ENCODE measurements at places on chromosomes 5 and 9.
A peak's percentile ranks its signal among the peaks of the same experiment; 100 is the strongest.

DNA sequence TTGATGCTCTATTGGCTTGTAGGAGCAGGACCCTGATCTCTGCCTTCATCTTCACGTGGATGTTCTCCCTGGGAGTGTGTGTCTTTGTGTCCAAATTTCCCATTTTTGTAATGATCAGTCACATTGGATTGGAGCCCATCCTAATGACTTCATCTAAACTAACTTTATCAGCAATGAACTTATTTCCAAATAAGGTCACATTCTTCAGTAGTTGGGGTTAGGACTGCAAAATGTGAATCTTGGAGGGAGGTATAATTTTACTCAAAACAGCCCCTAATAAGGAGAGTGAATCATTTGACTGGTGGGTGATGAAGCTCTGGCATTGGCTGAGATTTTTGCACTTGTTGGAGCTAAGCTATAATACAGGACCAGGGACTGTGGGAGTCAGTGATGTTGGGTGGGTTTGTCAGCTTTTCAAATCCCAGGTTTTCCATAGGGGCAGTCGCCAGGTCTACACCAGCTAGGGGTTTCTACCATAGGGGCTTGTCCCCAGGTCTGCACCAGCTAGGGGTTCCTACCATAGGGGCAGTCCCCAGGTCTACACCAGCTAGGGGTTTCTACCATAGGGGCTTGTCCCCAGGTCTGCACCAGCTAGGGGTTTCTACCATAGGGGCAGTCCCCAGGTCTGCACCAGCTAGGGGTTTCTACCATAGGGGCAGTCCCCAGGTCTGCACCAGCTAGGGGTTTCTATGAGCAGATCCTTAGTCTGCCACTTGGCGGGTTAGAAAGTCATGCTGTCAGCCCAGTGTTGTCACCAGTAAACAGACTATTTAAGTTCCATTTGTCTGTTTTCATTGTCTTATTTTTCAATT lies 382.6 kb upstream of the DAP start:
- DNase-seq: peak; percentile 13

GRCh38 chr9:110923601-110924000 lies 114.7 kb downstream of the LPAR1 start:
- peak; percentile 73 for DNase-seq

- no peak for DNase-seq
Observed at GRCh38 chr5:163260961-163261360, 176.4 kb upstream of the CCNG1 start.

- DNase-seq: no peak
Observed at GRCh38 chr9:89760123-89760522, 155.3 kb downstream of the GADD45G start.

- DNase-seq: peak; percentile 93
Observed at GRCh38 chr5:42994555-42995359, 45.4 kb downstream of the ANXA2R start.

GRCh38 chr9:97475059-97475458 lies 26.4 kb upstream of the TMOD1 start:
- peak; percentile 13 for DNase-seq

DNA sequence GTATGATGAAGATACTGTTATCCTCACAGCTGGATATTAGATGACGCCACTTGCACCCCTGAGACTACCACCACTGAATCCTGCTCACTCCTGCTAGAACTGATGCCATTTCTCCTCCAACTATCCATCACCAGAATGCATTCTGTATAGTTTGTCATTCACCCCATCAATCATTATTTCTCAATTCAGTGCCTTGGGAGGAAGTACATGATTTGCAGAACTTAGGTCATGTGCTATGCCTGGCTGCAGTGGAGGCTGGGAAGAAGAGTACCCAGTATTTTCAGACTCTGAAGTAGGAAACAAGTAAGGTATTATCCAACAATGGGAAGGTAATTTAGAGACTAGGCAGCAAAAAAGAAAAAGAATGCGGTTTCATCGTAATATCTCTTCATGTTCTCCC lies 26.2 kb upstream of the HSD17B4 start:
- no peak for DNase-seq

GRCh38 chr5:170584450-170585058 lies 80.7 kb downstream of the KCNIP1 start:
- no peak for DNase-seq

- DNase-seq: no peak
Observed at GRCh38 chr5:115766608-115767007, 49.9 kb downstream of the CDO1 start.

DNA sequence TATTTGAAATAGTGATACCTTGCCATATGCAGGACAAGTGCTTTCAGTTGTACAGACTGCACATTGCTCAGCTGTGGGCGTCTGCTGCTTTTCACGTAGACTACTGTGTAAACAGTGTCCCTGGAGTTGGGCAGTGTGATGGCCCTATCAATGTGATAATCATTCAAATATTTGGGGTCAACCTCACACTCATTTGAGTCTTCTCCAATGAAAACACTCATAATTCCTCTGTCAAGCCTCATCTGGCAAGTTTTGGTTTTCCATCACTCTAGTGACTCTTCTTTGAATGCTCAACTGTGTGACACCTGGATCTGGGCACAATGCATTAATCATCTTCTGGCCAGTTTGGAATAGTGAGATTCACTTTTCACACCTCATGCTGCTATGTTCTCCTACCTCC lies 64.4 kb downstream of the UGCG start:
- peak; percentile 44 for DNase-seq

GRCh38 chr9:95785209-95785608 lies 90.3 kb upstream of the ERCC6L2 start:
- no peak for DNase-seq

- no peak for DNase-seq
Observed at GRCh38 chr9:134319306-134320125, 6.7 kb upstream of the RXRA start.

DNA sequence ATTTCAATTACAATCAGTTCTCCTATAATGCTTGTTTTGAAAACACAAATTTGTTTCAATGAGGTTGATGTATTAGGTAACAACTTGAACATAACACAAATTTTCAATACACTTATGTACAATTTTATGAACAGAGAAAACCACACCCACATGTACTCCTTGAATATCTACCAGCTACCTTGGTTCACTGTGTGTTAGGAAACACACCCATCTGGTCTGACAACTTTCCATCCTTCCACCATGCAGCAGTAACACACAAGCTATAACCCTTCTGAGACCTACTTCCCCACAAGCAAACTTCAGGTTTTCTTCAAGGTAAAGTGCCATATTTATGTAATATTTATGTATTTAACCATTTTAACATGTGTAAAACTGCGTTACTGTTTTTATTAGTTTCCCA lies 36.4 kb upstream of the UBQLN1 start:
- no peak for DNase-seq

GRCh38 chr9:123373946-123374345 lies 17.9 kb downstream of the CRB2 start:
- no peak for DNase-seq

DNA sequence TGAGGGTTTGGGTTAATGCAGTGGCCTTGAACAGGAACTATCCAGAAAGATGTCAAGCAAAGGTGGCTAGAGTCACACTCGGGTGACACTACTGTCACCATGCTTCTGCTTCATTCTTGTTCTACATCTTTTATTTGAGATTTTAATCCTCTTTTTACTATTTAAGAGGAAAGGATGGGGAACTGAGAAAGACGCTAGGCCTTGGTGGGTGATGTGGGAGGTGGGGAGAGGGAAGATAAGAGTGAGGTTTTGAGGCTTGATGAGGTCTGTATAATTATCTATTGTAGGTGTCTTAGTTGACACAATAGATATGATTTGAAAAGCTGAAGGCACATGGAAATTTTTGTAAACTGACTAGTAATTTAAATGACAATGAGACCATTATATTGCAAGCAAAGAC lies 3.5 kb upstream of the BASP1 start:
- DNase-seq: no peak

GRCh38 chr5:83503662-83504061 lies 32.1 kb downstream of the VCAN start:
- peak; percentile 38 for DNase-seq

DNA sequence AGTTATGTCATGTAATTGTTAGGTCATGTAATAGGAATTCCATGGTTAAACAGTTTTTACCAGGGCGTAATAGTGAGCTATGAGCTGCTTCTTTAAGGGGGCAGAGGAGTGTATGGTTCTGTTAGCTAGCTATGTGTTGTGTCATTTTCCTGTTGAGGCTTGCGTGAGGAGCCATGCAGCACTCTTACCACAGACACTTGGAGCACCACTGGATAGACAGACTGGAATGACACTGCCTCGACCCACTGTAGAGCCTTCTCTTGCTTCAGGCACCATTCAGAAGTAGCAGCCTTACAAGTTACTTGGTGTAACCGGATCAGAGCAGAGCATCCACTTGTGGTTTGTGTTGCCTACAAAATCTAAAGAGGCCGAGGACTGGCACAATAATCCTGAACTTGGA lies 28.3 kb upstream of the STOM start:
- peak; percentile 99 for DNase-seq

DNA sequence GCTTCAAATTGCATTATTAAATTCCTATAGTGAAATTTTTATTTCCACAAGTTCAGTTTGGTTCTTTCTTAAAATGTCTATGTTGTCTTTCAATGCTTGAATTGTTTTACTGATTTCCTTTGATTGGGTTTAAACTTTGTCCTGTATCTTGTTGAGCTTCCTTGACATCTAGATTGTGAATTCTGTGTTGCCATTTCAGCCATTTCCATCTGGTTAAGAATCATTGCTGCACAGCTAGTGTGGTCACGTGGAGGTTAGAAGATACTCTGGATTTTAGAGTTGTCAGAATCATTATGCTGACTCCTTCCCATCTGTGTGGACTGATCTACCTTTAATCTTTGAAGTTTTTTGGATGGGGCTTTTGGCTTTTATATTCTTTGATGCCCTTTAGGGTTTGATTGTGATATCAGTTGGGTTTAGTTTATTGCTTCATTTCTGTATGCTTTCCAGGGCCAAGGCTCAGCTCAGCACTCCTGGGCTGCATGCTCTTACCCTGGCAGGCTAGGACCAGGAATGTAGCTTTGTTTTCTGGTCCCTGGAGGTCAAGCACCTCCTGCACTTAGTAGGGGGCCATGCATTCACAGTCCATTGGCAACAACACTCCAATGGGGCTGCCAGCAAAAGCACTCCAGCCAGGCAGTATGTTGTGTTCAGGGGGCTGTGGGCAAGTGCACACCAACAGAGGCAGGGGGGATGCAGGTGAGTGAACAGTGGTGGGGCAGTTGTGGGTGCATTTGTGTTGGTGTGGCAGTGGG lies 141.4 kb downstream of the PRR16 start:
- peak; percentile 54 for DNase-seq

All from fibroblast of skin of abdomen (primary cell).